Fibroblast of skin of right biceps (primary cell): ENCODE measurements at places on chromosomes 1 and 21.
A peak's percentile ranks its signal among the peaks of the same experiment; 100 is the strongest.

GRCh38 chr1:10709165-10709564 is 87.3 kb downstream of the CASZ1 start:
- no peak for DNase-seq

- no peak for DNase-seq
Observed at GRCh38 chr21:31124010-31124409, 85.7 kb upstream of the KRTAP19-8 start.

DNA sequence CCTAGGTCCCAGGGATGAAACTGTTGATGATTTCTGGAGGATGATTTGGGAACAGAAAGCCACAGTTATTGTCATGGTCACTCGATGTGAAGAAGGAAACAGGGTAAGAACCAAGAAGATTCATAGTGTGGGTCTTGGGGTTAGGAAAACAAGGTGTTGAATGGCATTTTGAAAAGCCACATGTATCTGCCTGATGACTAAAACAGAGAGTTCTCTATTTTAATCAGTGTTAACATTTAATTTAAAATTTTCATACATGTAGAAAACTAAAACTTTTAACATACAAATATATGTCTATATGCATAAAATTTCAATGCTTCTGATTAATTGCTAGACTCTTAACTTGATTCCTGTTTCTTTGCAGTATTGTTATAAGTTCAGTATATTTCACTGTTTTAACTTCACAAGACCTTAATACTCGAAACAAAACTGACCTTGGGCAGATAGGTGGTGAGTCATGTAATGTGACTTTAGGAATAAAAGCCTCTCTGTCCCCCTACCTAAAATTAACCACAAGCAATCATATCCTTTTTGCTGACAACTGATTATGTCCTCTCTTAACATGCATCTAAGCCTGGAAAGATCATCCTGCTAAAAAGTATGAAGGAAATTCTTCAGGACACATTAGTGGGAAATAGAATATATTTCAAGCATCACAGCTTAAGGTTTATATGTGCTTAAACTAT is 95.6 kb downstream of the PTPRC start:
- no peak for DNase-seq

DNA sequence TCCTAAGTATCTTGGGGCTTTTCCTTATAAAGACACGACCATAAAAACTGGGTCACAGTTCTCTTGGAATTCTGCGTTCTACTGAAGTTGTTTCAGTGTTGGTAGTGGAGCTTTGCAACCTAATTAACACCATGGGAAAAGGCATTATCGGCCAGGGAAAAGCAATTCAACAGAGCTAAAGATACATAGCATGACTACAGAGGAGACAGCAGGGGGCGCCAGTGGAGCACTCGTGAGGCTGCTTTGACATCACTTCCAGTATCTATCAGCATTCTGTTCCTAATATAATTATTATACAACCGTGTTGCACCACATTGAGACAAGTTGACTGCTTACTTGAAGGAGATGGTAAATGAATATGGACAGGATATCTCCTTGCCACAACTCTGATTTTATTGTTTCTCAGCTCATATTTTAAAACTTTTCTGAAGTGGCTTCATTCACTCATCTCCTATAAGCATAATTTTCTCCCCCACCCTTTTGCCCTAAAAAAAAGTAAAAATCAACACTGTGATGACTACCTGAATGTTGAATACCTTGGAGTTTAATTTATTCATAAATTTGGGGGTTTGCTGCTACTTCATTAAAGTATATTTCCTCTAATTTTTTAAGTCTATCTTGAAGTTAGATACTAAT is 39.4 kb downstream of the ZP4 start:
- peak; percentile 54 for DNase-seq

- peak; percentile 71 for DNase-seq
Observed at GRCh38 chr1:32063261-32063681, 9.5 kb upstream of the TMEM39B start.

DNA sequence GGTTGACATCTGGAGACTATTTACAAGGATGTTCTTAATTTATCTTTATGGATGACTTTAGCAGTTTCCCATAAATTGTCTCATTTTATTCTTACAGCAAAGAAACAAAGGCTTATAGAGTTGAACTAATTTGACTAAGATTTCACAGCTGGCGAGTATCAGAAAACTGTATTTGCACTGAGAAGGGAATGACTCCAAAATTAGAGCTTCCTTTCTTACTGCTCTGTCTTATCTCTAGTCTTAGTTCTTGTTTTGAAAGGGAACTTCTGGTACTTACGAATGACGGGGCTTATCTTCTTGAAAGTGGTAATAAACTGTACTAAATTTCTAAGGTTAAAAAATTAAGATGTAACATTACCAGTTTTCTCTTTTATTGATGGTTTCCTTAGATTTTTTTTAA is 13.6 kb downstream of the CNST start:
- no peak for DNase-seq

GRCh38 chr1:97245682-97246081 is 524.1 kb downstream of the PTBP2 start:
- no peak for DNase-seq

DNA sequence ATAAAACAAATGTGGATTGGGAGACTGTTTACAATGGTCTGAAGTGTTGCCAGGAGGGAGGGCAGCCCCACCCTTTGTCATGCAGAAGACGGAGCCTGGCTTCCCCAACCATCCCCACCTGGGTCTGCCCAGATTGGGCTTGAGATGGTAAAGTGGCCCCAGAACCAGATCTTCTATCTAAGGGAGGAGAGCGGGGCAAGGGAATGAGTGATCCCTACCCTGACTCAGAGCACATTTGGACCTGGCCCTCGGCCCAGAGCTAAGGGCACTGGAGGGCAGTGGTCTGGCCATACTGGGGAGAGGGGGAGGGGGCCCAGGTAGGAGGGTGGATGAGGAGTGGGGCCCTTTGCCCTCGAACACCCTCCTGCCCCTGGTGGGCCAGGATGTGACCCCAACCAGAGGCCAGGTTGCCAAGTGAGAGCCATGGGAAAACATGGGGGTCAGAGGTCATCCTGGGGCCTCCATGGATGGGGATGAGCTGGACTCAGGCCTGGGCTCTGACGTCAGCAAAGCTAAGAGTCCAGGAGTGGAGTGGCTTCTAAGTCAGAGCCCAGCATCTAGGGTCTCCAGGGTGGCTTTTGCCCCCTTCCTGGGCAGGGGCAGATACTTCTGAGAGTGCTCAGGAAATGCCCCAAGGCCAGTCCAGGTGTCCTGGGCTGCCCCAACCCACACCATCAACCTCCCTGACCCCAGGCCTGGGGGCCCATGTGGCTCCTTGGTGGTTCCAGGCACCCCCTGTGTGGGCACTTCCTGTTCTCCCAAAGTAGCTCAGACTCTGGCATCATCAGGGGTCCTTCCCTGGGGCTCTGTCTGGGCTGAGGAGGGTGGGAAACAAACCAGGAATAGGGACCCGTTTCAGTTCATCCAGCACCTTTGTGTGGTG is 1.6 kb upstream of the LEFTY1 start:
- DNase-seq = no peak

DNA sequence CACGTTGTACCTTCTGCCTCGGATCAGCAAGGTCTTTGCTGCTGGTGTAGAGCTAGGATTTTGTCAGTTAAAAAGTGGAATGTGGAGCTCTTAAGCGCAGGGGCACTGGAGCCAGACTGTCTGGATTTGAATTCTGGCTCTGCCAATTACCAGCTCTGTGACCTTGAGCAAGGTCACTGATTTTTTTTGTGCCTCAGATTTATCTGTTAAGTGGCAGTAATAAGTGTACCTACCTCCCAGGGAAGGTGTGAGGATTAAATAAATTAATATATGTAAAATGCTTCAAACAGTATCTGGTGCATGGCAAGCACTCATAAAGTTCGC is 40.3 kb downstream of the UBE2U start:
- DNase-seq = no peak

DNA sequence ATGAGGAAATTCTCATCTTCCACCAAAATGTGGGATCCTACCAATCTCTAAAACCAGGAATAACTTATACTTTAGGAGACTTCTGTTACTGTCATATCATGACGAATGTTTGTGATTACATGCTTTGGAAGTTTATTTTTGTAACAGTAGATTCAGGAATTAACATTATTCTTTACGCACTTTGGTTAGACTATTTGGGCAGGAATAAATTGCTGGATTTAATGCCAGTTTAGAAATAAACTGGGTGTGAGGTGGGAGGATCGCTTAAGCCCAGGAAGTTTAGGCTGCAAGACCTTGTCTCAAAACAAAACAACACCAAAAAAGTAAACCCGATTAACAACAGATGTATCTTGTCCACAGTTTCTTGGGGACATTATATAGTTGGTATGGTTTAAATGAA is 52.1 kb downstream of the MIGA1 start:
- DNase-seq = no peak

GRCh38 chr1:178945763-178946266 is 74.9 kb upstream of the ANGPTL1 start:
- peak; percentile 40 for DNase-seq

DNA sequence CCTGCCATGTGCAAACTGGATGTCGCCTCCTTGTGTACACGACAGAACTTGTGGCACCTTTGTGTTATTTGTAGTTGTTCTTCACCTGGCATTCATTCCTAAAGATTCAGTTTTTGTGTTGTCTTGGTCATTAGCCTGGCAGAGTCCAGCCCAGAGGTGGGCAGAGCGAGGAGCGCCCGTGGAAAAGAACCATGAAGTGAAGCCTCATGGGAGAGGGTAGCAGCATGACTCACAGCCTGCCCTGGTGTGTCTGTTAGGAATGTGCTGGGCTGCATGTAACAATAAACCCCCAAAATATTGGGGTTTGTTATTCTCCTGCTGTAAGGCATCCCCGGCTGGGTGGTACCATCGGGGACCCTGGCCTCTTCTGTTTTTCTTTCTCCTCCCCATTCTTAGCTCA is 124.9 kb upstream of the TMEM51 start:
- DNase-seq = no peak

DNA sequence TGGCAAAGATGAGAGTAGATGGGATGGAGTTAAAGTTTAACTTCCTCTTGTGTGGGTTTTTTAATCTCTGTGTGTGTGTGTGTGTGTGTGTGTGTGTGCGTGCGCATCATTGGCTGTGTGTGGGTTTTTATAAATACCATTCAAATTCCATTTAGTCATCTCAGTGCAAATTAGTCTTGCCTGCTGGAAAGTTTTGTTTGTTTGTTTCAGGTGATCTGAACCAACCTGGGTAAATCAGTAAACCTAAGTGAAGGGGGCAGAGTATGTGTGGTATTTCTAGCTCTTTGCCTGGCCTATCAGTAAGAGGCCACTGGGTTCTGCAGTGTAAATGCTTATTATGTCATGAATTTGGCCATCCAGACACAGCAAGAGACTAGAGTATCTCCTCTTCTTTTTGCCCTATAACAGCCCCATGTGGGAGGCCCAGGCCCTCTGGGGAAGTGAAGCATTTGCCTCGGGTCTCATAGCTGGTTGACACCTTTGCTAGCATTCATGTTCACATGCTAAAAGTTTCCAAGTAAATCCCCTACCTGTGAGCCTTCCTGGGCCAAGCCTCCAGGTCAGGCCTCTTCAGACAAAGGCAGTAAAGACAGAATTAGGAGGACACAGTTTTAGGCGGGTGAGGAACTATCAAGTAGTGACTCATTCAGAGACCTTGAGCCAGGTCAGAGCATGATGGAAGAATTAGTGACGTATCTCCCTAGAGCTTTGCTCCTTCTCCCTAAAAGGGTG is 14.7 kb downstream of the INTS3 start:
- peak; percentile 57 for DNase-seq
